ENCODE measurements at places on chromosomes 4 and X.
A peak's percentile ranks its signal among the peaks of the same experiment; 100 is the strongest.

DNA sequence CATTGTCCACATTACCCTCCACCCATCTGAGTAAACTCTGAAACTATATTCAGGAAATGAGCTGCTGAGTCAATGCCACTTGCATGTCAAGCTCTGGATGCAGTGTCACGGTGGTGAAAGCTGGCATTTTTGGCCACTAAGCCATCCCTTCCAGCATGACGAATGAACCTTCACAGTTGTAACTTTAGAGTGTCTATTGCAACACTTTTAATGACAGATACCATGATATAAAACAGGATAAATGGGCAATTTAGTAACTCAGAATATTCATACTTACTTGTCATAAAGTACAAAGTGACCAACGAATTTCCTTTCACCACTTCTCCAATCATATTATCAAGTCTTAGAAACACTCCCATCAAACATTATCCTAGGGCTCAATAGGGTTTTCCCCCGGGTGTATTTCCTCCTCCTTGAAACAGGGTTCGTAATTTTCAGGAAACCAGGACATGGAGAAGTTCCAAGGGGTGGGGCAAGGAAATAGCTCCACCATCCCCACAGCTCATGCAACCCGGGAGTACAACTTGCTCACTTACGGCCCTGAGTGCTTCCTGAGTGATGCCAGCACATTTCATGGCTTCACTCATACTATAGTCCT, 73.1 kb downstream of the MTHFD2L start:
- DNase-seq, result no peak

- DNase-seq, result no peak
These were observed 270.9 kb downstream of the SPRY1 start for GRCh38 chr4:123667496-123667895.

DNA sequence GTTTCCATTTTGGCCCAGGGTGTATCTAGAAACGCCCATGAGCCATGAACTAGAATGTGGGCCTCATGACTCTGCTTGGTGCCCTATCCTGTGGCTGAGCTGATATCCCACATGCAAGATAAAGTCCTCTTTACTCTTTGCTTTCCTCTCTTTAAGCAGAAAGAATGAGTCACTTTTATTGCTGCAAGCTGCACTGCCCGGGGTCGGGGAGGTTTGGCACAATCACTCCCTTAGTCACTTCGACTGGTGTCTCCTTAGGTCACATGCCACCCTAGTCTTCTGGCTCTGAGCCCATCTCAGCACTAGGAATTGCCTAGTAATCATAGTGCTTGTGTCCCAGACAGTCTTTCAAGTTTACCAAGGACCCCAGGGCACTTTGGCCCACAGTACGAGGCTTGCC, 75.1 kb upstream of the CXorf66 start:
- DNase-seq, result no peak

DNA sequence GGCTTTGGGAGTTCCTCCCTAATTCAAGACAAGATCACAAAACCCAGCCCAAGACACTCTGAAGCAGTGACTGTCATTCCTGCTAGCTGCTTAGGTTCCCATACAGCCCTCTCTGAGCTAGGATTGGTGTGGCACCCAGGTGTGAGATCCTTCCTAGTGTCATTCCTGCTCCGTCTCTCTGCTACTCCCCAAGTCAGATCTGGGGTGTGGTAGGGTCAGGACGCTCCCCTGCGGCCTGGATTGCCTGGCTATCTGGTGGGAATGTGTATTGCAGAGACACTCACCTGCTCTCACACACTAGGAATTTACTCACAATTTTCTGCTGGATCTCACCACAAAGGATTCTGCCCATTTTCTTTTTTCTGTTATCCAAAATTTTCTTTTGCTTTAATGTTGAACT, 560.8 kb upstream of the ATOH1 start:
- no peak for DNase-seq

- no peak for DNase-seq
These were observed 21.9 kb downstream of the IL15 start for GRCh38 chr4:141658309-141658708.

DNA sequence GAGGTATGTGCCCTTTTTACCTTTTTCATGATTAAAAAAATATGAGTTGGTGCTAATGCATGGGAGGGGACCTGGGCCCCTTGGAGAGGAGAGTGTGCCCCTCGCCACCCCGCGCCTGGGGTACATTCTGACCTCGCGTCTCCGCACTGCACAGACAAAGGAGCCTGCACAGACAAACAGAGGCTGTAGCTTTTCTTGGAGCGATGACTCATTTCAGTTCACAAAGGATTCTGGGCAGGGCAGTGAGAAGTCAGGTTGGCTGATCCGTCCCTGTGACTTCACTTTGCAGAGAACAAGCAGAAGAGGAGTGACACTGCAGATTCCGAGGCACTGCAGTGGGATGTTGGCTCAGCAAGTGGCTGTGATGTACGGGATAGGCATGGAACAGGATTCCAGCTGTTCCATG, 82.9 kb downstream of the STOX2 start:
- DNase-seq, result no peak

GRCh38 chr4:86386817-86387415, 27.1 kb upstream of the MAPK10 start:
- no peak for DNase-seq

DNA sequence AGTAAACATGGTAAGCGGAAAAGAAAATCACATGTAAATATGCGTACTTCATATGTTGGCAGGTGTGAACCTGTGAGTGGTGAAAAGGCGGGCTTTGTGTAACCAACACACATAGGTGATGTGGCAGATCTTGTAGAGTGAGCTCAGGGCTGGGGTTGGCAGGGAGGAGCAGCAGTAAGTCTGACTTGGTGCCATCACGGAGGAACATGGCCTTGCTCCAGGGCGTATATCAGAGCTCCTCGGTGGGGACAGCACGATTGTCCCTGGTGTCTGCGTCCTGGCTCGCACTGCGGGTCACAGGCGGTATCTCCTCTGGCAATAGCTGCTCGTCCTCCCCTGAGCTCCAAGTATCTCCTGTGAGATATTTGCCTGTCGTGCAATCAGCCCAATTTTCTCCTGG, 733.6 kb downstream of the TRIML1 start:
- DNase-seq, result no peak

DNA sequence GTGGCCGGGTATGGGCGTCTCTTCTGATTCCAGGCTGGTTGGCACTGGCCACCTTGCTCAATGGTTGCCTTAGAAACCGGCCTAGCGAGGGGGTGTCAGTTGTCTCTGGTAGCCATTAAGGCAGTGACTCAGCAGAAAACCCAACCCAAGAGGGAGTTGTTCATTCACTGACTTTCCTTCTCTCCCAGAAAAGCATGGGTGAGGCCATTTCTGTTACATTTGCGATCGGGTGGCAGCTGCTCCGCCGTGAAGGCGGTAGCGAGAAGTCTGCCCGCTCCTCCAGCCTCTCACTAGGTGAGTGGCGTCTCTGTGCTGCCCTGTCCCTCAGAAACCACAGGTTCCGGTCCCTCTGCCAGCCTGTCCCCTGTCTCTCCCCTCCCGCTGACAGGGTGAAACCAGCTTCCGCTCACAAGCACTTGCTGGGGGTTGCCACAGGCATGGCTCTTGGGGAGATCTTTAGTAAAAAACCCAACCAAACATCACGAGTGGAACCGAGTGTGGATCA, 17.4 kb downstream of the IRAK1 start:
- DNase-seq, result peak; percentile 62

GRCh38 chr4:64539234-64539849, 130.1 kb upstream of the TECRL start:
- peak; percentile 77 for DNase-seq

DNA sequence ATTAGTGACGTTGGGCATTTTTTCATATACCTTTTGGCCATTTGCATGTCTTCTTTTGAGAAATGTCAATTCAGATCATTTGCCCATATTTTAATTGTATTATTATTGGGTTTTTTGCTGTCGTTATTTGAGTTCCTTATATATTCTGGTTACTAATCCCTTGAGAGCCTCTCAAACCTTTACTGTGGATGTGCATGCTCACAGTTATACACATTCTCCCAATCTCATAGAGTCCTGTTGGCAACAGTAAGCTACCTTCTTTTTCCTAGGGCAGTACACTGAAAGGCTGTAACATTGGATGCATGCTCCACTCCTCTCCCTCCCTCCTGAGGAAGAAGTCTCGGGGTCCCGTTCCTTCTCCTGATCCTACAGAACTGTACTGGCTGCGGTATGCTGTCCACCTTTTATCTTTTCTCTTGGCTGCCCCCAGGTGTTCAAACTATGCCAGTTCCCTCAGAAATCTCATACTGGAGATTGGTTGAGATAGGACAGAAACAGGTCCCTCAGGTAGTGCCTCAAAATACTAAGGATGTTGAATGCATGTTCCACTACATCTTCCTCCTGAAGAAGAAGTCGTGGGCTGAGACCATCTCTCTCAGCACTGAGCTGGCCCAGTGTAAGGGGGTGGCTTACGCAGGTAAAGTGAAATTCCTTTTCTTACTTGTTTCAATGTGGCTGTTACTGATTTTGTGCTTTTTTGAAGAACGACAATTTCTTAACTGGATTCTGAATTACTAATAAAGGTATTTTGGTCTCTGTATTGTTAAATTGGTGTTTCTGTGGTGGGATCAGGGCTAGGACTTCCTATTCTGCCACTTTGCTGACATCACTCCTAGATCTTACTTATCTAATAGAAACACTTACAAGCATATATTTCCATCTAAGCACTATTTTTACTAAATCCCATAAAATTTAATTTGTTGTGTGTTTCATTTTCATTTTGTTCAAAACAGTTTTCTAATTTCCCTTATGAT, 145.4 kb upstream of the HUWE1 start:
- peak; percentile 3 for DNase-seq
